Stimulated activated CD8-positive, alpha-beta memory T cell treated with anti-CD3 and anti-CD28 coated beads, Interleukin-2, amount 100 ng/mL, for 1 hour (primary cell): ENCODE measurements at places on chromosomes 5 and 9.

- no peak for DNase-seq
Observed at GRCh38 chr5:98605426-98605825, 168.0 kb upstream of the RGMB start.

DNA sequence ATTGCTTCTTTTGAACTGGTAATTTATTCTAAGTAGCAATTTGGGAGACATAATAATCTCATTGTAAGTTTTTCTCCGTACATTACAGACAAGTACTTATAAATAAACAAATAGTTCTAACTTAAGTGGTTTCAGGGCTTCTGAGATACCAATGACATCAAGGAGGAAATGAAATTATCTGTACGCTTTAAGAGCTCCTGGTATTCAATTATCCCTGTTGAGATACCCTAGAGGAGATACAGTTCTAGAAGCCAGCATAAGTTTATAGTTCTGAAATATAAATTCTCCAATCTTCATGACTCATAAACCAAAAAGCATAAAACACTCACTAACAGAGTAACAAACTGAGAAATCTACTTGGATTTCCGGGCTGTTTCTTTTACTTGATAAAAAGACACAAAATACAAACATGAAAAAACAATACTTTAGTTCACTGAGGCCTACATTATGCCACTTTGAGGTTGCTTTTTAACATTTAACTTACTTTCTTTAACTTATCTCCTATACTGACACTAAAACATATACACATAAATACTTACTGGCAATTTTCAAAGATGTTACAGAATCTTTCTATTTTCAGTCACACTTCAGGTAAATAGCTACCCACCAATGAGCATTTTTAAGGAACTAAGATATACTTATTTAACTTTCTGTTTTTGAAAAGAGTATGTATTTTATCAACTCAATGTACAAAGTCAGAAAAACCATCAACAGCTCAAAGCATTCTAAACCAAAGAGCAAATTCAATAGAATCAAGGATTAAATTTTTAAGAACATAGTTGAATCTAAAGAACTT lies 7.5 kb downstream of the DCTN4 start:
- no peak for DNase-seq

GRCh38 chr5:3139499-3139931 lies 388.0 kb upstream of the IRX2 start:
- no peak for DNase-seq

- DNase-seq: peak; percentile 20
Observed at GRCh38 chr9:91036826-91037510, 235.3 kb downstream of the SYK start.

GRCh38 chr5:125199373-125199772 lies 452.9 kb upstream of the ZNF608 start:
- DNase-seq: no peak

DNA sequence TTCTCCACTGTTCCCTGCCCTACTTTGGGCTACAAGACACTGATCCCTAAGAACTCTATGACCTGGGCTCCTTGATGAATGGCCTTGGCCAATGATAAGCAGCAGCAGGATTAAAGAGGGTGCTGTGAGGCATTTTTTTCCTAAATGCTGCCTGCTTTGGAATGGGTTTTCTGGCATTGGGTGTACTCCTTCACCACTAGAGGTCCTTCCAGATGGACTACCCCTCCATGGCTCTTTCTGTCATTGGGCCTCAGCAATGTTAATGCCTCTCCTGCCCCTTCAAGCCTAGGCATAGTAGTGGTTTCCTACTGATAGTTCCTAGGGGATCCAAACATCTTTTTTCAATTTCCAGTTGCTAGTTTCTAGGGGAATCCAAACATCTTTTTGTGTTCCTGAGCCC lies 319.3 kb upstream of the RPS23 start:
- no peak for DNase-seq

GRCh38 chr5:128284236-128284635 lies 200.7 kb downstream of the SLC12A2 start:
- DNase-seq: no peak

DNA sequence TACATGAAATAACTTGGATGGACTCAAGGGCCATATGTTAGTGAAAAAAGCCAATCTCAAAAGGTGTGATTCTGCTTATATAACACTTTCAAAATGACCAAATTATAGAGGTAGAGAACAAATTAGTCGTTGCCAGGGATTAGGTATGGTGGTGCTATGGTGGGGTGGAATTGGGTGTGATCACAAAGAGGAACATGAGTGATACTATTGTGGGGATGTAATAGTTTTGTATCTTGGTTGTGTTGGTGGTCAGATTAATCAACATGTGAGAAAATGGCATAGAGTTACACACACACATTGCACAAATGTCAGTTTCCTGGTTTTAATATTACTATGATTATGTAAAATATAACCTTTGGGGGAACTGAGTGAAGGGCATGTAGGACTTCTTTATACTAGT lies 31.9 kb downstream of the CAMK4 start:
- DNase-seq: no peak

DNA sequence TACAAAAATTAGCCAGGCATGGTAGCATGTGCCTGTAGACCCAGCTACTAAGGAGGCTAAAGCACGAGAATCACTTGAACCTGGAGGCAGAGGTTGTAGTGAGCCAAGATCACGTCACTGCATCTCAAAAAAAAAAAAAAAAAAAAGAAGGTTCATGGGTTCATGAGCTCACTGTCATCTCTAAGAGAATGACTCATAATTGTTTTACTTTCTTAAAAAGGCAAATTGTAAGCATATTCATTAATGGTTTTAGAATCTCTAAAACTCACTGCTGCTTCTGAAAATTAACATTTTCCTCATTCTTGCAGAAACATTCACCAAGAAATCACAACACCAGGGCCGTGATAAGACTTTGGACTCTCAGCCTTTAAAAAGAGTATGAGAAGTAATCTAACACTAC lies 103.6 kb downstream of the GNA14 start:
- DNase-seq: no peak

- DNase-seq: no peak
Observed at GRCh38 chr5:73596705-73597328, 29.2 kb upstream of the ARHGEF28 start.

DNA sequence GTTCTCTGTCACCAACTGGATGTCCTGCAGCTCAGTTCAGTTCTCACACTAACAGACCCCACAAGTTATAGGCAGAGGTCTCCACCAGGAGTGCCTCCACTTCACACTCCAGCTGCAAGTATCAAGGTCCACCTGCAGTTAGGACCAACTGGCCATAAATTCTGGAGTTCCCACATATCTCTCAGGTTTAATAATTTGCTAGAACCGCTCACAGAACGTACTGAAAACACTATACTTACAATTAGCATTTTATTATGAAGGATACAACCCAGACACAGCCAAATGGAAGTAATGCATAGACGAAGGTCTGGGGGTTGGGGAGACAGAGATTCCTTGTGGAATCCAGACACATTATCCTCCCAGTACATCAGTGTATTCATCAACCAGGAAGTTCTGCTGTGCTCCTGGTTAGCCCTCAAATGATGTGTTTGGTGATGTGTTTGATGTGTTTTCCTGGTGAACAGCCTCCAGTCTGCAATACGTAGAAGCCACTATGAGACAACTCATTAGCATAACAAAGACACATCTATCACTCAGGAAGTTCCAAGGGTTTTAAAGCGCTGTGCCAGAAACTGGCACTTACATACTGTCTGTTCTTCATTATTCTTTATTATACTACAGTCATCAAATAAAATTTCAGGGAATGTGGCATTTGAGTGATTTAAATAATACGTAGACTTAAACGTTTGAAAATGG lies 25.4 kb downstream of the OGN start:
- DNase-seq: no peak

DNA sequence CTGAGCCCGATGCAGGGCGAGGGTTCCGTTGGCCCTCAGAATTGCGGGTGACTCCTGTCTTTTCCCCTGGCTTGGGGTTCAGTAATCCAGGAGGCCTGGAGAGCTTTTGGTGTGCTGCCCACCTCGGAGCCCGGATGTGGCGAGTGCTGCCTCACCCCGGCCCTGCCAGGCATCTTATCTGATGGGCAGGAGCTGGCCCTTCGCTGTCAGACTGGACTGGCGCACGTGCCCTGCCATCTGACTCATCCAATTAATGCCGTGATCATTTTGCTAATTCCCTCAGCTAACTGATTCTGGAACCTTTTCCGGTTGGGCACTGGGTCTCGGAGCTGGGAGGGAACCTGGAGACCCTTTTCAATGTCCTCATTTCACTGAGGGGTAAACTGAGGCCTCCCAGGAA lies 34.6 kb downstream of the RXRA start:
- DNase-seq: no peak

GRCh38 chr5:141560725-141561483 lies 57.9 kb downstream of the DIAPH1 start:
- no peak for DNase-seq

DNA sequence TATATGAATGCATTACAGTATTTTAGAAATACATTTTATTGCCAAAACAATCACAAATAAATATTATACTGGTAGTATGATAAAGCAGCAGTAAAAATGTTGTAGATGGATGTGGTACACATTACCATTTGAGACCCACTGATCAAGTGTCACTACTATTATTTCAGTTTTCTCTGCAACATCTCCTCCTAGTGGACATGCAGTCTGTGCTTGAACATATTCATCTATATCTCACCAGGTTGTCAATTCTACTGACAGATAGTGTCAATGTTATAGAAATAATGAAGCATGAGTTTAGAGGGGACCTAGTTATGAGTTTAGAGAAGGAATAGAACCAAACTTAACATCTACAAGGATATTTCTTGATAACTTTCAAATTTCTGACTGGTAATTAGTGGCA lies 39.2 kb upstream of the ELOVL7 start:
- no peak for DNase-seq

DNA sequence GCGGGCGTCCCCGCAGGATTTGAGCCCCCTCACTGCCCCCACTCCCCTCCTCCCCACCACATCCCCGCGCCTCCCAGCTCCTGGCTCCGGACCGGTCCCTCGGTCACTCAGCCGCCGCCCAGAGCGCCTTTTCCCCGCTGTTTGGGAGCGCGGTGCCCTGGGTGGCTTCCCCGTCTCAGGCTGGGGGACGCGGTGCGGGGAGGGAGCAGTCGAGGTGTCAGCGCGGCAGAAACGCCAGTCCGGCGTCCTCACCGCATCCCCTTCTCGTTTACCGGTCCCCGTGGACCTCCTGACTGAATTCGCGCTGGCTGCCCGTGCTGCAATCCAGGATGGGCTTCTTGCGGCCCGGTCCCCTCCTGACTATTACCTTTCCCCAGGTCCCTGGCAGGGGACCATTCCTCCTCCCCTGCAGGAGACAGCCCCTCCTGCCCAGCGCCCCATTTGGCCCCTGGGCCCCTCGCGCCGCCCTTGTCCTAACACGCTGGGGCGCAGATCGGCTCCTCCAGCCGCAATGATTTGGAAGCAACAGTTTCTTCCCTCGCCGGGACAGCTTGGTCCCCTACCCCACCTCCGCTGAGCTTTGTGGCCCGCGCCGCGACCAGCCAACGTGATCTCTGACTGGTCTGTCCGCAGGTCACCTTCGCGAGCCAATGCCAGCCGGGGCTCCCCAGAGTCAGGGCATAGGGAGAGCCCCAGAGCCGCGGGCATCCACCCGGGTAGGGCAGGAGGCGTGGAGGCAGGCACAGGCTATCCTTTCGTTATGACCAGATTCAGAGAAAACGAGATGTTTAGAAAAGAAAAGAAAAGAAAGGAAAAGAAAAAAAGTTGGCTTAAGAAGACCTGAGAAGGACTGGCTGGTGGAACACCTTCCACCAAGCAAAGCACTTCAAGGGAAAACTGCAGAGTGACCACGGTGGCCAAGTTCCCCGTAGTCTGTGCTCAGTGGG lies 1.2 kb downstream of the ANKRD33B start:
- DNase-seq: no peak

GRCh38 chr5:150120617-150121447 lies 34.5 kb upstream of the CSF1R start:
- DNase-seq: no peak

DNA sequence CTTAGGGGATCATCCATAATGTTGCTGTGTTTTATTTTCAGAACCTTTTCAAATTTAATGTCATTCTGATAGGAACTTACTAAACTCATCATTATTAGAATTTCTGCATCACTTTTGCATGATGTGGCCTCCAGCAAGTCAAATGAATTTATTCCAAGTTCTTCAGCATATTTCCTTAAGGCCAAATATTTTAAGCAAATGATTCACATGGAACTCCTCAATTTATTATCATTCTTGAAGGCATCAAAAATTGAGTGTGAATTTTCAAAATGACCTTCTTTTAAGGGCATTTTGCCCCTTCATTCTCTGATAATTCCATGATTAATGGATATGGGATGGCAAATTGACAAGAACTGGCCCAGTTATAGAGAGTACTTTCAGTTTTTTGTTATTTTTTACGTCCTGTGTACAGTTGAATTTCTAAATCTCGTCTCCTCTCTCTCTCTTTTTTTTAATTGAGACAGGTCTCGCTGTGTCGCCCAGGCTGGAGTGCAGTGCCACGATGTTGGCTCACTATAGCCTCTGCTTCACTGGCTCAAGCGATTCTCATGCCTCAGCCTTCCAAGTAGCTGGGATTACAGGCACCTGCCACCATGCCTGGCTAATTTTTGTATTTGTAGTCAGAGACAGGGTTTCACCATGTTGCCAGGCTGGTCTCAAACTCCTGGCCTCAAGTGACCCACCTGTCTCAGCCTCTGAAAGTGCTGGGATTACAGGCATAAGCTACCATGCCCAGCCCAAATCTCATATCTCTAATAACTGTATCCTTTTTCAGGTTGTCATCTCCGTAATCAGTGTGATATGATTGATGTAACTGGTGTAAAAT lies 29.1 kb downstream of the GPR21 start:
- no peak for DNase-seq

GRCh38 chr5:178941361-178941760 lies 363 bp downstream of the ZNF454 start:
- no peak for DNase-seq

- DNase-seq: no peak
Observed at GRCh38 chr5:144183254-144183889, 12.7 kb downstream of the KCTD16 start.

- no peak for DNase-seq
Observed at GRCh38 chr5:71701407-71701806, 17.7 kb upstream of the CARTPT start.

DNA sequence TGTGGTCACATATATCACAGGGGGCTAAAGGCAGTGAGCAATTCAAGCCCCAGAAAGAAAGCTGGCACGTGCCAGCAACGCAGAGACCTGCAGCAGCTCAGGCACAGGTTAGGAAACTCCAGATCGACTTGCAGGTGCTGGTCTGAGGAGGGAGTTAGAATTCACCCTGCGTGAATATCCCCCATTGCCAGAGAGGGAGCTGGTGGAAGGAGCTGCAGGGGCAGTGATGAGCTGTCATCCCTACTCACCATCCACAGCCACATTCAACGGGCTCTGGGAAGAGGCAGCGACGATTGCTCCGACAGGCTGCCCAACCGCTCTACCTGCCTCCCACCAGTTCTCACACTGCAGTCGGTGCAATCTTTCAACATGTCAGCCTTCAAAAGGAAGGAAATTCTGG lies 40.8 kb upstream of the CLK4 start:
- no peak for DNase-seq
